ENCODE measurements at places on chromosomes 5 and 9.

GRCh38 chr9:70113403-70114022 is 69.9 kb downstream of the MAMDC2 start:
- peak; percentile 50 for DNase-seq

DNA sequence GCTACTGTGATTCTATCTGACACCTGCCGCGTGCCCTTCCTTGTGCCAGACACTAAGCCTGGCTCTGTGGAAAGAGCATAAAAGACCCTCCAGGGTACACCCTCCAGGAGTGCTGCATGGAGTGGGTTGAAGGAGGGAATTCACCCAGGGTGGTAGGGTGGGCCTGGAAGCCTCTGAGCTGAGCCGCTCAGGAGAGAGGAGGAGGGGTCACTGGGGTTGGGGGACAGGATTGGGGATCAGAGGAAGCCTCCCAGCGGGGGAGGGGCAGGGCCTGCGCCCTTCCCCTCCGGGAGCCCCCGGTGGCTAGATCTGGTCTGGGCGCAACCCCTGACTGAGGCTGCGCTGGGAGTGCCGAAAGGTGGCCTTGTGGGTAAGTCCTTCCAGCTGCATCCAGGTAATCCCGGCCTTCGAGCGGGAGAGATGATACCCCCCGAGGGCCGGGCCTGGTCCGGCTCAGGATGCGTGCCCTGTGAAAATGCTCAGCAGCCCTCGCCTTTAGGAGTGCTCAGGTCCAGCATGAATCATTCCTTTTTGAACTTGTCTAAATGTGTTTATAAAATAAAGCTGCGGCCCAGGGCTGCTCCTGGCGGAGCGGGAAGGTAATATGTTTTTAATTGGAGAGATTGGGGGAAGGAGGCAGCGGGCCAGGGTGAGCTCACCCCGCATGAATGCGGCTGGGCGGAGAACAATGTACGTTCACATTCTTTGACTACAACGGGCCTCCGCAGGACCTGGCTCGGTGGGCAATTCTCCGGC is 118.1 kb upstream of the SMIM23 start:
- no peak for DNase-seq

- DNase-seq = no peak
These were observed 25.8 kb downstream of the NOTCH1 start for GRCh38 chr9:136520053-136520540.

DNA sequence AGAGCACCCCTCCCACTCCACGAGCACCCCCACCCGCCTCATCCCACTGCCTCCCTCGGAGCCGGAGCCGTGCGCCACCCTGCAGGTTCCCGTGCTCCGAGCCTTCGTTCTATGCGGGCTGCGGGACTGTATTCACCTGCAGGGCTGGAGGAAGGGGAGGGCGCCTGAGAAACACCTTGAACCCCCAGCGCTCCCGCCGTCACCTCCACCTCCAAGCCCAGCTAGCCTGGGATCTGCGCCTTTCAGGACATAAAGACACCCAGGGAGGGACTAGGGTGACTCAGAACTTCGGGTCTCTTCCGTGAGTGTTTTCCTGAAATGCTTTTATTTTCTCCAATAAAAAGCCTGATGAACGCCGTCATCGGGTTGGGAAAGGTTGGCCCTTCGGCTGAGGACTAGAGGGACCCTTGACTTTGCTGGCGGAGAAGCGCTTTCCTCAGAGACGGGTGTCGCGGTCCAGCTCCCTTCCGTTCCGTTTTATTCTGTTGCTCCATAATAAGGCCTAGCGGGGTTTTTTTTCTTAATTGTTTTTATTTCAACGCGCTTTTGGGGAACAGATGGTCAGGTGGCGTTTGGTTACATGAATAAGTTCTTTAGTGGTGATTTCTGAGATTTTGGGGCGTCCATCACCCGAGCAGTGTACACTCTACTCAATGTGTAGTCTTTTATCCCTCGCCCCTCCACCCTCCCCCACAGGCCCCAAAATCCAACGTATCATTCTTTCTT is 4.6 kb downstream of the TLX3 start:
- DNase-seq = no peak

GRCh38 chr5:77645158-77645994 is 6.9 kb upstream of the OTP start:
- DNase-seq = peak; percentile 79

DNA sequence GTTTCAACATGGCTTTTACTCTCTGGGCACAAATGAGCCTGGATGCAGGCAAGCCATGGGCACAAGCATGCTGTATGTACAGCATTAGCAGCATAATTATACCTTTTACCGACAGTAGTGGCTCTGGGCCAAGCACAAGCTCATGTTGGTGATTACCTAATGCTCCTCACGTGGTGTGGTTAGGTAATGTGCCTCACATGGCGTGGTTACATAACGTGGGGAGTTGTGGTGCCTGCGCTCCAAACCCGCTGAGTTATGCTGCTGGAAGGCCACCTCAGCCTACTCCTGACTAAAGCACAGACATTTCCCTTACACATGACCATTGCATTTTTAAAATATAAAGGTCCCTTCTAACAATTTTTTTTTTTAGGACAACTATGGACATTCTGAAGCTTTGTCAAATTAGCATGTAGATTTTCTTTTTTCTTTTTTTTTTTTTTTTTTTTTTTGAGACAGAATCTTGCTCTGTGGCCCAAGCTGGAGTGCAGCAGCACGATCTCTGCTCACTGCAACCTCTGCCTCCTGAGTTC is 794.0 kb downstream of the EFNA5 start:
- no peak for DNase-seq

DNA sequence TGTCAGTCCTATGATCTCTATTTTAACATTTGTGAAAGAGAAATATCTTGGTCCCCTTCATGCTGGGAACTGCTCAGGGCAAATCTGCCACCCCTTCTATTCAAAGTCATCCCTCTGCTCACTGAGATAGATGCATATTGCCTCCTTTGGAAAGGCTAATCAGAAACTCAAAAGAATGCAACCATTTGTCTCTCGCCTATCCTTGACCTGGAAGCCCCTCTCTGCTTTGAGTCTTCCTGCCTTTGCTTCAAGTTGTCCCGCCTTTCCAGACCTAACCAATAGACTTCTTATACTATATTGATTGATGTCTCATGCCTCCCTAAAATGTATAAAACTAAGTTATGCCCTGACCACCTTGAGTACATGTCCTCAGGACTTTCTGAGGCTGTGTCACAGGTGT is 97.0 kb downstream of the PSAT1 start:
- no peak for DNase-seq

Data from germinal center (tissue), 1 donor.